ENCODE measurements at places on chromosomes 12 and 14. TPM values are rescaled to one million over a fixed set of nuclear protein-coding genes. Genes with fewer than 3 reads are reported as not detected.

RTN1 gene
- total RNA-seq = not detected

LRRC10 gene
- total RNA-seq = not detected

RAD51AP1 gene
- total RNA-seq = 12.1 TPM

FAR2 gene
- total RNA-seq = not detected

NRIP2 gene
- total RNA-seq = not detected

OTX2 gene
- not detected for total RNA-seq

Measured in A549 treated with GW870086 at 1 μM for 4 hours (cell line).